ENCODE measurements at places on chromosomes 5 and 9.

DNA sequence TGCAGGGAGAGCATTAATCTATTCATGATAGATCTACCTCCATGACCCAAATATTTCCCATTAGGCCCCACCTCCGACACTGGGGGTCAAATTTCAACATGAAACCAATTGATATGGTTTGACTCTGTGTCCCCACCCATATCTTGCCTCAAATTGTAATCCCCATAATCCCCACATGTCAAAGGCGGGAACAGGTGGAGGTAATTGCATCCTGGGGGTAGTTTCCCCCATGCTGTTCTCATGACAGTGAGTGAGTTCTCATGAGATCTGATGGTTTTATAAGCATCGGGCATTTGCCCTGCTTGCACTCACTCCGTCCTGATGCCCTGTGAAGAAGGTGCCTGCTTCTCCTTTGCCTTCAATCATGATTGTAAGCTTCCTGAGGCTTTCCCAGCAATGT, 153.5 kb downstream of the SV2C start:
- DNase-seq, result no peak

- no peak for DNase-seq
Observed at GRCh38 chr9:109802491-109802890, 22.5 kb downstream of the PALM2AKAP2 start.

DNA sequence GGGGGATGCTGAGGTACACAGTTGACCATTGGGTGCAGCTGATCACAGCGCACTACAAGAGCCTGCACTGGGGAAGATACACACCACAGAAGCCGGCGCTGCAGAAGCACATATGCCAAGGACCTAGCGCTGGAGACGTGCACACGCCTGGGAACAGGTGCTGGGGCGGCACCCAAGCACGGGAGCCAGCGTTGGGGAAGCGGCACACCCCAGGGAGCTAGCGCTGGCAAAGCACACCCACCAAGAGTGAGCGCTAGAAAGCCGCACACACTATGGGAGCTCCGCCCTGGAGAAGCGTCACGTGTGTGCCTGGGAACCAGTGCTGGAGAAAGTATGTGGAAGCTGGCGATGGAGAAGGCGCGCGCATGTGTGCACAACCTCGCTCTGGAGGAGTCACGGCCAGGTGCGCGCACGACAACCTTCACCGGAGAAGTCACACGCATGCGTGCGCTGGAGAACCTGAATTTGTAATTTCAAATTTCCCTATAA, 4.5 kb downstream of the FANCC start:
- peak; percentile 34 for DNase-seq

GRCh38 chr9:72581694-72582093, 60.3 kb downstream of the TMC1 start:
- no peak for DNase-seq

DNA sequence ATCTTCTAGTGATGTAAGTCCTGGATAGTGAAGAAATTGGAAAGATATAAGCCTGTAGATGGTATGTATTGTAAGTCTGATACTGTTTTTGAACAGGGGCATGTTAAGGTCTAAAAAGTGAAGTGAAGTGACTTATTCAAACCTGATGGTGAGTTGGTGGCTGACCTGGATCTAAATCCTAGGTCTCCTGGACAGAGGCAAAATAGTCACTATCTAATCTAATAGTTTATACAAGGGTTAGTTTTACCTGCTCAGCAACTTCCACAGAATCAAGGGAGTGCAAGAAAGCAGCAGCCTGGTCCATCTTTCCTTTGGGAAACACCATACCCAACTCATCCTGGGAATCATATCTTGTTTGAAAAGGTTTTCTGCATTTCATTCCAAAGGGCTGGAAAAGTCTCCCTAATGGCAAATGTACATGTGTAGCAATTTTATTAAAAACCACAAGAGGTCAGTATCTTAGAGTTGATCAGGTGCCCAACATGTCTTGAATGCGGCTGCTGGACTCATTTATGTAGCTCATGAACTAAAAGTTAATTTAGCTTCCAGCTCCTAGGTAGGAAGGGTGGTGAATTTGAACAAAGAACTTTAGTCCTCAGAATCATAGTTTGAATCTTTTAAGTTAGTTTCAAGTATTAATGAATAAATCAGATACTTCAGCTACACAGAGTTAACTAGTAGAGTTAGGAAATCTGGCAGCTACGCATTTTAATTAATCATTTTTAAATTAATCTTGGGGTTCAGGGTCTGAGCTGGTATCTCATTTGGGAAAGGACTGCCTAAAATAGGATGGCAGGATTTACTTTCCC, 26.0 kb downstream of the SKP2 start:
- DNase-seq, result no peak

DNA sequence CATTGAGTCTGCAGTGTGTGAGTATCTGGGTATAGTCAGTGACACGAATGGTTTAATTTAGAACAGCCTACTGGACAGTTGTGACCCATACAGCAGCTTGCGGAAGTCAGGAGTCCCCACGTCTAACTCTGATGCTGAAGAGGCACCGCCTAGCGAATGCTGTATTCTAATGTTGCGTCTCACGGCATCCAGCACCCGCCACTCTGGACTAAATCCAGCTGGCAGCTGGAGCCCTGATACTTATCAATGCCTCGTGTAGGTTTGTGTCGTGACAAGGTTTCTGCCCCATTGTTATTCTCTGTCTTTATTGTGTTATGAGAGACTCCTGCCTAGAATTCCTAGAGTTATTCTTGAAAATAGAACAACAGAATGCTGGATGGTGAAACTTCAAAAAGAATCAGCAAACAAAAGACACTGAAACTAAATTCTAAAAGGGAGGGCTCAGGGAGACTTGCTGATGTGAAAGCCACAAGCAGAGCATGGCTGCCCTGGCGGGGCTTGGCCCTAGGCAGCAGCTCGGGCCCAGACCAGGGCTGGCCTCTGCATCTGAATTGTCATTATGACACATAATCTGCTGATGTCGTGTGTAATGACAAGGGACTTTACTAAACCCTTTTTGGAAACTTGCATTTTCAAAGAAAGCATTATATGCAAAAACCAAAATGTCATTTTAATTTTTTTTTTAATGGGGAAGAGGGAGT, 123.5 kb upstream of the ICE1 start:
- no peak for DNase-seq

DNA sequence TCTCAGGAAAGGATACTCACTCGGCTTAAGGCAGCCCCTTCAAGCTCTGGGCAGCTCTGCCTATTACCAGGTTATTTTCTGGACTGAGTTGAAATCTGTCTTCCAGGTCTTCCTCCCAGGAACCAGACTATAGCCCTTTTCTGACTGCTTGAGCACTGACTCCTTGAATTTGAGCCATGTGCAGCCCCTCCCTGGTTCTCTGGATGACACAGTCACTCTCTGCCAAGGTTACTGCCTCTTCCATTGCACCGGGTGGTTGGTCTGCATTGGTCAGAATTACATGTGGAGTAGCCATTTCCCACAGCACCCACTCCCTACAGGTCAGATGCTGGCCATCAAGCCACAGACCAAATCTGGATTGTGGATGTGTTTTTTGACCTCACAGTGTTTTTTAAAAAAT, 81.9 kb downstream of the KLF4 start:
- no peak for DNase-seq

GRCh38 chr5:112534611-112535255, 115.7 kb upstream of the EPB41L4A start:
- DNase-seq, result no peak

- DNase-seq, result no peak
Observed at GRCh38 chr5:181181650-181182565, 23.1 kb downstream of the TRIM7 start.

GRCh38 chr9:108727580-108728111, 128.1 kb downstream of the ACTL7B start:
- DNase-seq, result peak; percentile 60

GRCh38 chr9:134687556-134687955, 46.0 kb downstream of the COL5A1 start:
- no peak for DNase-seq

- no peak for DNase-seq
Observed at GRCh38 chr5:55714339-55714738, 2.2 kb upstream of the SLC38A9 start.

DNA sequence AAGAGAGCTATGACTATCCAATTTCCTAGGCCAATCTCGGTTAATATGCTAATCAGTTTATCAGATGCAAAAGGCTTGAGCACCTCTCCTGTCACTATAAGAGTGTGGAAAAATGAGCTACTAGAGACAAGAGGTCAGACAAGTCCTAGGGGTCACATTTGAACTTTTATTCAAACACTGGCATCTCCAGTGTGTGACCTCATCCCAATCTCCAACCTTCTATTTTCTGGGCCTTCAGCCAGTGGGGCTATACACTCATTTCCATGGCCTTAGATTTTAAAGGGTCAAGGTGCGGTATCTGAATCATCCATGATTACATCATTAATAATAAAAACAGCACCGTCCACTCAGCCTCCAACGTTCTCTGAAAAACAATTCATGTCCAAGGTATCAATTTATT, 139.6 kb upstream of the LRRTM2 start:
- DNase-seq, result no peak

- no peak for DNase-seq
Observed at GRCh38 chr5:147760086-147760875, 22.2 kb downstream of the JAKMIP2 start.

GRCh38 chr9:565528-565927, 276.0 kb upstream of the DMRT1 start:
- DNase-seq, result no peak

DNA sequence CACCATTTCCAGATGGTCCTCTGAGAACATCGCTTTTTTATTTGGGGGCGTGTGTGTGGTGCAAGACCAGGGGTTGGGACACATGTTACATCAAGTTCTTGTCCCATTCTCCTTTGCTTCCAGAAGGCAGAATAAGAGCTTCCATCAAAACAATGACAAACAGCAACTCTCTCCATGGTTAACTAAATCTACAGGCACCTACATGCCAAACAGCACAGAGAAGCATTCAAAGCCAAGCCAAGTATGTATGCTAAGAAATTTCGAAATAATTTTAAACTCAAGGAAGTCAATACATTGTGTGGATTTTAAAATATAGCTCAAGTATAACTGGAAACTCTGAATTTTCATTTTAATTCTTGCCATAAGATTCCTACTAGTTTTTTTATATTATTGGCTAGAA, 105.6 kb downstream of the SEC61B start:
- DNase-seq, result no peak

DNA sequence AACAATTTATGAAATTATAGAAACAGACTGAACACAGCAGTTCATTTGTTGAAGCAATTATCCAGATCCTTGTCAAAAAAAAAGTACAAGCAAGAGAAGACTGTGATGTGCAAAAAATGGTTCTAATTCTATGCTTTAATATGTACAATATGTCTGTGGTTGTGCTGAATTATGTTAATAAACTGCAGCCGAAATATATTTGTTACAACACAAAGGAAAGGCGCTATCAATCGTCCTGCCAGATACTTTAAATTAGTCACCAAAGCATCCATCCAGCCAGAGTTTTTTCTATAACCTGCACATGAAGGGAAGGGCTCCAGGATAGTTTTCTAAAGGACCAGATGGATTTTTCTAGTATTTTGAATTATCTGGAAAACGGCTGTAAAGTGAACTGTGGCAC, 259.5 kb downstream of the BNC2 start:
- DNase-seq, result no peak

DNA sequence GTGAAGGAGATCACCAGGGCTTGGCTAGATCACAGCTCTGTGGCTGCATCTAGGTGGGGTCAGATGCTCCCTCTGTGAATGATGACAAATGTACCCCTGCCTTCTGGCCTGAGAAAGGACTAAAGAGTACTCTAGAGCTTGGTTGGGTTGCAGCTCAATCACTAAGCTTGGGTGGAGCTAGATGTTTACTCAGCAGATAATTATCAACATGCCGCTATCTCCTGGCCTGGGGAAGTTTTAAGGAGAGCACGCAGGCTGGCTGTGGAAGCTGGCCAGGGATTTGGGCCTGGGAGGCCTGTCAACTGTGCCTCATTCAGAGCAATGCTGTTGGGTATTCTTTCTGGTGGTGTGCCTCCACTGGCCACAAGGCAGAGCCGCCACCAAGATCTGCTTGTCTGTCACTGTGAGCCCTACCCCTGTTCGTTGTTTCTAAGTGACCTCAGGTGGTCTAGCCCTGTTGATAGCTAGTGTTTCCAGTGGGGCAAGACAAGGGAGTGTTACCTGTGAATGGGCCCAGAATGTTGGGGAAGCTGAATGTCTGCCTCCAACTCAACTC, 181.7 kb downstream of the ADGRV1 start:
- no peak for DNase-seq

DNA sequence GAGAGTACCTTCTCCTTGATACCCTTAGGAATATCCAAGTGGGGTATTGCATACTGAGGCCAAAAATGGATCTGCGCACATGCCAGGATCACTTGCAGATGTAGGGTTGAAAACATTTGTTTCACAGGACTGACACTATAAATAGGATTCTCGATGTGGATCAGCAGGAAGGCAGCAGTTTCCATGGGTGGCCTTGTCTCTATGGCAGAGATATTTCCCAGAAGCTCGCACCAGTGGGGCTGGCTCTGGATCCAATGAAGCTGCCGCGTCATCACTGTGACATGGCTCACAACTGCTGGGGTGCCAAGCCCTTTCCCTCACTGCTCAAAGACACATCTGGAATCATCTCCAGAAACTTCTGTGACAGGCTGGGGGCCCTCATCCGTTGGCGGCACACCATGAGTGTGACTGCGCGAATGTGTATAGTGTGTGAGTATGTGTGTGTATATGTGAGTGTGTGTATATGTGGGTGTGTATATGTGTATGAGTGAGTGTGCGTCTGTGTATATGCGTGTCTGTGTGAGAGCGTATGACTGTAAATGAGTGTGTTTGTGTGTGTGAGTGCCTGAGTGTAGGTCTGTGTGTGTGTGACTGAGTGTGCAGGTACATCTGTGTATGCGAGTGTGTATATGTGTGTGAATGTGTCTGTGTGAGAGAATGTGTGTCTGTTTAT, 182.5 kb downstream of the GAS1 start:
- no peak for DNase-seq

DNA sequence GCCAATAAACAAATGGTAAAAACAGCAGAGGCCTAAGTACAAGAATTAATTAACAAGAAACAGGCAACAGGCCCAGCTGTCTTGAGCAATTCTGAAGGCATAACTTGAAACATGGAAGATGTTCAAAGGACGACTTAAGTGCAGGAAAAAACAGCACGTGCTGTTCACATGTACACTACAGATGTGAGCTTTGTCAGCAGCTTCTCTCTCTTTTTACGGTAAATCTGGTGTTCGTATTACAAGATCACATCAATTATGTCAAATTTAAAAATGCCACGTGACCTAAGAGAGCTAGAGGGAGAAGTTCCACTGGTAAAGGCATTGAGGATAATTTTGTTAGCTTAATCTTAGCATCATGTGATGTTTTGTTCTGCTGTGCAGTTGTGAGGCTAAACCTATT, 281.1 kb downstream of the PSAT1 start:
- no peak for DNase-seq

DNA sequence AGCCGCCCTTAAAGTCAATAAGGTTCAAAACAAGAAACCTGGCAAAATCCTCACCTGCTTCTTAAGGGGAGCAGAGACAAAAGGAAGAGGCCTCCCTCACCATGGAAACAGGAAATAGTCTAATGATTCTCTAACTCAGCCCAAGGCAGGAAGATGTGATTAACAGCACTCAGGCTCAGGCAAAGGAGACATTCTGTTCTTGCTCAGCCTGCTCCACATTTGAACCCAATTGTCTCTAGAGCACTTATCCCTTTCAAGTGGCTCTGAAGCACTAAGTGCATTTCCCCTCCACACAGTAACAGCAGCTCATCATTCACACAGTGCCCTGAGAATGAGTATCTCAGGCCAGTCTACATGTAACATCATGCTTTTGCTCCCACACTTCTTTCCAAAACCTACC, 72.3 kb downstream of the NIPSNAP3B start:
- peak; percentile 32 for DNase-seq

GRCh38 chr9:112785986-112786385, 35.4 kb downstream of the SNX30 start:
- DNase-seq, result no peak
